ENCODE measurements at places on chromosomes 6 and 20.

DNA sequence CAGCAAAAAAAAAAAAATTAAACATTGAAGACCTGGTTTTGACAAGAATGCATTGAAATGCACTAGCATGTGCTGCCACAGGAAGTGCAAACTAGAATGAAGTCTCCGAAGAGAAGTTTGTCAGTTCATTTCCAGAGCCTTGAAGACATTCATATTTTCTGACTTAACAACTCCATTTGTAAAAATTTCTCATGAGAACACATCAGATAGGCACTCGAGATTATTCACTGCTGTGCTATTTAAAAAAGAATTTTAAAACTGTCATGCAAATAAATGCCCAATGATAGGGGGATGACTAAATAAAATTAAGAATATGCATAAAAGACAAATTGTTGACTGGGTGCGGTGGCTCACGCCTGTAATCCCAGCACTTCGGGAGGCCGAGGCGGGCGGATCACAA is 394.6 kb upstream of the JARID2 start:
- DNase-seq, result no peak

DNA sequence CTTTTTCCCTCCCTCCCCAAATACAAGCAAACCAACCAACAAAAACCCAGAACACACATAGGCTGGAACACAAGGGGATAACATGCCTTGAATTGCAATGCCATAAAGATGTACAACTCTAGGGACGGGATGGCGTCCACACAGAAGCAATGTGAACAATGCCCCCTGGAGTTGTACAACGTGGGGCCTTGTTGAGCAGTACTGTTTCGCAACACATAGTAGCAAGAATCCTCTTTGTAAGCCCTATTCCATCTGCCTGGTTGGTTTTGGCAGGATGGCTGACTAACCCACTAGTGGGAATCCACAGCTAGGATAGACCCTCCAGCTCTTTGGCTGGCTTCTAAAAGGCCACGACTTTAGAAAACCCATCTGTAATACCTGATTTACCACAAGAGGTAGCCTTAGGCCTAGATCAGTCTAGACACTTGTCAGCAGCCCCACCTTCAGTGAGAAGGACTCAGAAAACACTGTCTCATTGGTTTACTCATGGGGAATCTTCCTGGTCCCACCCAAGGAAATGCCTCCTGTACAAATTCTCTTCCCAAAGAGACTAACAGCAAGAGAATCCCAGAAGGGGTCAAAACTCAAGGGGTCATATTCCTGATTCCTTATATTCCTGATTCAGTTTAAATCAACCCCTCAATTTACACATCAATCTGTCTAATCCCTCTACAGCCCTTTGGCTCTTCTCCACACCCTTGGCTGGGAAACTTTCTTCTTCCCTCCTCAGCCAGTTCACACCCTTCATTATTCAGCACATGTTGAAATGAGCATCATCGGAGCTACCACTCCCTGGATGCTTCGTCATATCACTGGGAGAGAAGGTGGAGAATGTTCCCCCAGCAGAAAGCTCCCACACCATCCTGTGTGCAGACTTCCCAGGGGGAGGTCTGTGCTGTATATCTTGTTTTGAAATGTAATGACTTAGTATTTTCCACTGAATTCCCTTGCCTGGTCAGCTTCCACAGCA is 622.4 kb upstream of the FLRT3 start:
- peak; percentile 94 for DNase-seq

DNA sequence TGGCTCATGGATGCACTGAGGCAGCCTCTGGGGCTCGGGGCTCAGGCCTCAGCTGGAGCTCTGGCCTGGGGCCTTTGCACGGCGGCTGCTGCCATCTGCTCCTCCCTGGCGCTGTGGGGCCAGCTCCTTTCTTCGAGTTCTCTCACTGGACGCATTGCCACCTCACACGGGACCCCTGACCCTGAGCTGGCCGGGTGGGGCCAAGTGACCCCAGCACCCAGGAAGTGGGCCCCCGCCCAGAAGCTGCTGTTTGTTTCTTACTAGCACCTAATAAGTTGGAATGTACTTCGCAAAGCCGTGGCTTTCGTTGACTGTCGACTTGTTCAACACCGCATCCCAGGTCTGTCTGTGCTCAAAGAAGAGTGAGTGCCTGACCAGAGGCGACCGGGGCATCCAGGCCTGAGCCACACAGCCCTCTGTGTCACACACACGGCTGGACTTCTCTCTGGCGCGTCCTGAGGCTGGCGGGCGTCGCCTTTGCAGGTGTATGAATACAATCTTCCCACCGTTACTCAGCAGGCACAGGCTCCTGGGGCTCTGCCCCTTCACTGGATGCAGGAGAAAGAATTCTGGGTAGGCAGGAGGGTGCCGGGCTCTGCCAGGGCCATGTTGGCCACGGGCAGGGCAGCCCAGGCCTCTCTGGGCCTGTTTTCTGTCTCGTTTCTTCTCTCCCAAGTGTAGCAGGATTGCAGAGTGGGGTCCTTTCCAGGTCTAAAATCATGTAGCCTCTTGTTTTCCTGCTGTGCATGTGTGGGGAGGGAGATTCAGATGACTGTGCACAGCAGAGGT is 112.9 kb downstream of the DLL1 start:
- DNase-seq, result no peak

- DNase-seq, result peak; percentile 33
These were observed 3.5 kb downstream of the GNMT start for GRCh38 chr6:42963855-42964605.

GRCh38 chr6:145112711-145113148 is 622.6 kb downstream of the EPM2A start:
- peak; percentile 59 for DNase-seq

Data from bronchial epithelial cell (primary cell).